GM12878 (cell line): ENCODE measurements at places on chromosomes 6 and 20.

- DNase-seq = peak; percentile 92
These were observed 49.6 kb upstream of the ZNF217 start for GRCh38 chr20:53643031-53643832.

DNA sequence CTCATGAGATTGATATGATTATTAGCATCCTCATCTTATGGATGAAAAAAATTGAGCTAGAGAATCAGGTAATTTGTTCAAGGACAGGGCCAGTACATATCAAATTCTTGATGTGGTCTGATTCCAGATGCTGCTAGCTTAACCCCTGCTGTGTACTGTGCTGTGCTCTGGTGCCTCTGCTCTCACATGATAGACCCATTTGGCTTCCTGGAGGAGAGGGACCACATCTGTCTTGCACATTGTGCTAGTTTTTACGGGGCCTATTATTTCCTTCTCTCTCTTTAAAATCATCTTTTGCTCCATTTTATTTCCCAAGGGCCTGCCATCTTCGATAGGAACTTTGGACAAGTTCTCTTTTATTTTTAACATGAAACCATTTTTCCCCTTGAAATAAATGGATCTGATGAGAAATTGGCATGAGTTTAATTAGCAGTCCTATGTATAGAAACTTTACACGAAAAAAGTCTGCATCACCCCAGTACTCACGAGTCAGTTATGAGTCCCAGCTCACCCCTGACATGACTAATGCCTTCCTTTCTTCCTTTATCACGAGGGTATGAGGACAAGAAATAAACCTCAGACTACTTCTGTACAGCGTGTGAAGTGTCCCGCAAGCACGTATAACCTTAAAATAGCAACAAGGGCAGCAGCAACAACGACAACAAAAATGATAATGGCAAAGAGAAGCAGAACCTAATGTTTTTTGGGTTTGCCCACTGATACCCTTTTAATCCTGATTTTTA is 26.5 kb downstream of the CD109 start:
- DNase-seq = peak; percentile 46

DNA sequence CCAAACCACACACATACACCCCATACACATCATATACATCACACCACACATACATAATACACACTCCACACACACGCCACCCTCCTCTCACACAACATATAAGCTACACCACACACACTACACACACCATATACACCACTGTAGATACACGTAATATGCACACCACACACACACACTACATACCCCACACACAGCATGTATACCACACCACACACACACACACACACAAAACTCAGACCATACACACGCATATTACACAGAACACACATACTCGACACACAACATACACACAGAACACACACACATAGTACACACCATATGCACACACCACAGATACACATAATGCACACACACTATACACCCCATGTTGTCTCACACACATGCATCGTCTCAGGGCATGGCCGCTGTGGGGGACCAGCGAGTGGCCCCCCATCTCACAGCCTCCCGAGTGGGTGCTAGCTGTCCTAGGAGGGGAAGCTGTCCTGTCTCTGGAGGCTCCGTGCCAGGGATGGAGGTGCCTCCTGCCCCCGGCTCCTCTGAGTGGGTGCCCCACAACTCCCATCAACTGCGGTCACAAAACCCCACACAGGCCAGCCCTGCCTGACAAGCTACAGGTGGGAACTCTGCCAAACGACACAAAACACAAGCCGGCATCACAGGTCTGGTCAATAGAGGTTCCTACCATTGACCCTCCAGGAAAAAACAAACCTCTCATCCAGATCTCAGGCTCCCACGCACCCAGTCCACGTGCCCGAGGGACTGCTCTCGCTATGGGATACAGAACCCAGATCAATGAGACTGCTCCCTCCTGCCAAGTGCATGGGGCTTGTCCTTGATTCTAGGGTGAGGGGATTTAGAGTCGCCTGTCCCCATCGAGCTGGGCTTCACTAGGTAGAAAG is 49.1 kb downstream of the DACT2 start:
- DNase-seq = no peak

- no peak for DNase-seq
These were observed 79.7 kb upstream of the FYN start for GRCh38 chr6:111952821-111953540.

DNA sequence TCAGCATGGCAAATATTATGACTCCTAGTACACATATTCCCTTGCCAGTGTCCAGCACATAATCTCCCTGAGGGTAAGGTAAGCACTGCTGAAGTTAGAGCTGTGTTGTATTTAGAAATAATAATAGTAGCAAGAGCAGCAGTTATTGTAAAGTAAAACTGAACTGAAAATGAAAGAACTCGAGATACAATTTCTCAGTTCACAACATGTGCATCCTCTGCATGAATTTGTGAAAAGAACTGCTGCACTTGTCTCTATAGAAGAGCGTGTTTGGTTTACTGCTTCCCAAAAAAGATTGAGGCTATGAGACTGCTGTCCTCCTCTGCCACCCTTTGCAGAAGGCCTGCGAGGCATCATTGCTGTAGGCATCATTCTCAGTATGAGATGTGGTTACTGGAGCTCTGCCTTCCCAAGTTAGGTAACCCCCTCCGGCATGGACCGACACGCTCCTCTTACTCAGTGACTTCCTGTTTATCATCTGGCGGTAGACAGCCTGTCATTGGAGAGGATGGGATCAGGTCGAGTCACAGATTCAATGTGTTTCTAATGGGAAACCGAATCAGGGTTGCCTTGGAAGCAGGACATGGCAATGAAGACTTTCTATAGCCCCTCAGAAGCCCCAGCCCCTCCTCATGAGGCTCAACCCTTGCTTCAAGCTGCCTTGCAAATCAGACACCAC is 48.1 kb downstream of the SLC24A3 start:
- no peak for DNase-seq

DNA sequence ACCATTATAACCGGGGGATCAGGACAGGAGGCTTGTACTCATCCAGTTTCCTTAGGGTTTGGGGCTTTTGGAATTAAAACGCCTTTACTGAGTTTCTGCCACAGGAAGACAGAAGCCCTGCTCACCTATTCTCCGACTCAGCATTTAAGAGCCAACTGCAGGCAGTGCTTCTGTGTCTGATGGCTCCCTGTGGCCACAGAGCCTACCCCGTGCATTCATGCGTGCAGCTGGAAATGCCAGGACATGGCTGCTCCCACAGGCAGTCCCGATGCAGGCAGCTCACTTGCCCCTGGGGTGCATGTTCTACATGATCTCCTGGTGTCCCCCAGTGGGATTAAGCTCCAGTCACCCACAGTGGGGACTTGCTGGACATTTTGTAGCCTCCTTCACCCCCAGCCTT is 22.2 kb downstream of the ZNF831 start:
- DNase-seq = no peak

DNA sequence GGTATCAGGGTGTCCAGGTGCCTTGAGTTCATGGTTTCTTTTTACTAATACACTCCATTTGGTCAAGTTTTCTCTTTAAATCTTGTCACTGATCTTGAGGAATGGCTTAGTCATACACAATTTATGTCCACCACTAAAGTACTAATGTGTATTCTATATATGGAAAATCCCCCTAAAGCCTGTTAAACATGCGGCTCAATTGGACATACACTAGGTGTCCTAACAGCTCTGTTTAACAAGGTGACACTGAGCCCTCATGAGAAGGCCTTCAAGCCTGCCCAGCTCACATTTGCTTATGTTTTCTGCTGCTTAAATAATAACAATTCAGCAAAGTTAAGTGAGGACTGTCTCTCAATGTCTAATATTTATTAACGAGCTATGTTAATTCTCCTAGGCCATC is 31.5 kb downstream of the PDE7B start:
- no peak for DNase-seq

DNA sequence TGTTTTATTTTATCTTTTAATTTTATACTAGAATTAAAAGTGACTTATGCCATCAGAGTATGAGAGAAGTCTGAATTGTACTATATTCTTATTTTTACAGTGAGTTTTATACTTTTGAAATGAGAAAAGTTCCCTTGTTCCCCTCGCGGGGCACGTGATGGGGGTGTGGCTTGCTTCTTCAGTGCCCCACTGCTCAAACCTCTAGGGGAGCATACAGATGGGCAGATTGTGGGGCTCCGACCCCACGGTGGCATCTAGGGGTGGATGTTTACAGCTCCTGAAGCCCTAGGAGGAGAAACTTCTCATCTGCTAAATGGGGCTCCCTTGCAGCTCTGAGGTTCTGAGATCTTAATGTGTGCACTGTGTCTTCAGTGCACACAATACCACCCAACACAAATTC is 11.9 kb upstream of the MAS1L start:
- DNase-seq = no peak

- no peak for DNase-seq
These were observed 135.2 kb upstream of the TAB2 start for GRCh38 chr6:149182262-149182661.

GRCh38 chr20:22008456-22008855 is 303.0 kb downstream of the PAX1 start:
- DNase-seq = no peak

- DNase-seq = no peak
These were observed 763.9 kb downstream of the DOK5 start for GRCh38 chr20:55239269-55239668.

DNA sequence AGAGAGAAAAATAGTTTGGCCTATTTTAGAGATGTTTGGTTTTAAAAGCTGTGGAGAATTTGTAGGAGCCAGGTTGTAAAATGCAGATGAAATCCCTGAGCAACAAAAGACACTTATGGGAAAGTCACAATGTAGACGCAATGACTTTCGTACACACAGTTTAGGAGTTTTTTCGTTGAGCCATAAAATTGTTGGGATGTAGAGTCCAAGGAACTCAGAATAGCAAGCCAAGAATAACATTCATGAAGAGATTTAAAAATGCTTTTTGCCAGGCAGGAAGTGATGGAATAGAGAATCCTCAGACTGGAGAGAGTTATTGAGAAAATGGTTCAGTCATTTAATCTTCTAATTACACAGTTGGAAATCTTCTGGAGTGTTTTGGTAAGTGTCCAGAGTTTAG is 11.5 kb upstream of the PROKR2 start:
- DNase-seq = no peak

DNA sequence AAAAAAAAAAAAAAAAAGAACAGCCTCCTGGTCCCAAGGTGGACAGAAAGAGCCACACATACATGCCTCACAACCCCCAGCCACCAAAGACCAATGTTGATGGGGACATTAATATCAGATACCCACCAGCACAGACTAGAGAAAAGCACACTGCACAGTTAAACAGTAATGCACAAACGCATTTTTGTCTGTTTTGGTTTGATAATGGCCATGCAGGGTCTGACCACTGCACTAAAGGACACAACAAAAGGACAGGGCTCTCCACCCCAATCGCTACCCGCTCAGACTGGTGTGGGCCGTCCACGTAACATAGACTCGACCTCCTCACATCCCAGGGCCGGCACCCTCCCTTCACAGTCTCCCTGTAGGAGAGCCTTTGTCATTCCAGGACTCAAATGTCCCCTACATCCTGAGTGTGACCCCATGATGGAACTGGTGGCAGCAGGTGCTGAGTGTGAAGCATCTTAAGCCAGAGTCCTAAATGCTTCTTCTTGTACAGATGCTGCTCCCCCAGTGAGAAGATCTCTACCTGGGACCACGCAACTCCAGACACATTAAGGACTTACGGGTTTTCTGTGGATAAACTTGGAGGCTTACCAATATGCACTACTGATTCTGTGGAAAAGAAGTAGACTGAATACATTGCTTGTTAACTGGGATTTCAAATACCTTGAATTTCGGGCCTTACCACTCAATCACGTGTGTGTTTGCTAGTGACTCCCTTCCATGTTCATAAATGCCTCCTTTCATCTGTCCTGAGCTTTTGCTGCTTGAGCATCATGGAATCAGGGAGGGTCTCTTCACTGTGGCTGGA is 28.0 kb downstream of the RRBP1 start:
- DNase-seq = no peak

- no peak for DNase-seq
These were observed 125.3 kb downstream of the SLC16A10 start for GRCh38 chr6:111212625-111213024.

- no peak for DNase-seq
These were observed 111.1 kb upstream of the SASH1 start for GRCh38 chr6:148231572-148231971.

- DNase-seq = no peak
These were observed 97.4 kb downstream of the PLCB4 start for GRCh38 chr20:9166153-9166780.

DNA sequence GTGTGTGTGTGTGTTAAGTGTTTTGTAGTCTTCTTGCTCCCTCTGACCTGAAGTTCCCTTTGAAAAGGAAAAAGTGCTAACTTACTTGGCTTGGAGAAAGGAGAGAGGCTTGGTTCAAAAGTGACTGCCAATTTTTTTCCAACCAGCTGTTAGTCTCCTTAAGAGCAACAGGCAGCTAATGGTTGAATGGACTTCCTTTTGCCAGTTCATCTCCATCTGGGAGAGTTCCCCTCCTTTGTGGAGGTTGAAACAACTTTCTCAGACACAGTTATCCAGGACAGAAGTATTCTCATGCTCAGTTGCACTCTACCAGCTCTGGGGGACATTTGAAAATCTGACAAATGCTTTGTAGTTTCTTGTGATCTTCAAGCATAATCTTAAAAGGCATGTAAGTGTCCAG is 4.5 kb downstream of the RIPOR2 start:
- DNase-seq = no peak

DNA sequence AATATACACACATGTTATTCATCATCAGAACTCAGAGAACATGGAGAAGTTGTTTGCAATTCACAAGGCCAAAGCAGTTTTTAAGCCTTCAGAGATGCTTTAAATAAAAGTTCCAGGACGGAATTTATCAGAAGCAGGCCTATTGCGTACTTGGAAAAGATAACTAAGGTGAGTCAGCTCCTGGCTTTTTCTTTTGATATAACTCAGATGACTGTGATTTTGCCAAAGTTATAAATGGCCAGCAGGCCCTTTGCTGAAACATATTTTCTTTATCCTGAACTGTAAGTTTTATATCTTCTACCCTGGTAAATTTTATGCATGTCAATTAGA is 55.0 kb upstream of the PLCB1 start:
- DNase-seq = no peak
